H1 (cell line): ENCODE measurements at places on chromosomes 3 and 15. TPM values are rescaled to one million over a fixed set of nuclear protein-coding genes. Genes with fewer than 3 reads are reported as not detected.

SPINT1 gene
- total RNA-seq: 117 TPM in 2 replicates

REC114 gene
- not detected in 2 replicates for total RNA-seq

CTXN2 gene
- not detected in 2 replicates for total RNA-seq

NLGN1 gene
- total RNA-seq: 14.0 and 14.8 TPM in 2 replicates

TEX55 gene
- not detected in 2 replicates for total RNA-seq

CA12 gene
- total RNA-seq: 4.9 and 5.8 TPM in 2 replicates

GALNT15 gene
- not detected in 2 replicates for total RNA-seq

INSYN1 gene
- total RNA-seq: 10.2 and 13.1 TPM in 2 replicates

CHRM5 gene
- not detected in 2 replicates for total RNA-seq

SLCO2A1 gene
- total RNA-seq: 1.1 TPM in 2 replicates

OIP5 gene
- total RNA-seq: 34.8 and 36.7 TPM in 2 replicates
